ACHN (cell line): ENCODE measurements at places on chromosomes 2 and 18.

GRCh38 chr18:29062921-29063320, 886.0 kb upstream of the CDH2 start:
- no peak for DNase-seq

DNA sequence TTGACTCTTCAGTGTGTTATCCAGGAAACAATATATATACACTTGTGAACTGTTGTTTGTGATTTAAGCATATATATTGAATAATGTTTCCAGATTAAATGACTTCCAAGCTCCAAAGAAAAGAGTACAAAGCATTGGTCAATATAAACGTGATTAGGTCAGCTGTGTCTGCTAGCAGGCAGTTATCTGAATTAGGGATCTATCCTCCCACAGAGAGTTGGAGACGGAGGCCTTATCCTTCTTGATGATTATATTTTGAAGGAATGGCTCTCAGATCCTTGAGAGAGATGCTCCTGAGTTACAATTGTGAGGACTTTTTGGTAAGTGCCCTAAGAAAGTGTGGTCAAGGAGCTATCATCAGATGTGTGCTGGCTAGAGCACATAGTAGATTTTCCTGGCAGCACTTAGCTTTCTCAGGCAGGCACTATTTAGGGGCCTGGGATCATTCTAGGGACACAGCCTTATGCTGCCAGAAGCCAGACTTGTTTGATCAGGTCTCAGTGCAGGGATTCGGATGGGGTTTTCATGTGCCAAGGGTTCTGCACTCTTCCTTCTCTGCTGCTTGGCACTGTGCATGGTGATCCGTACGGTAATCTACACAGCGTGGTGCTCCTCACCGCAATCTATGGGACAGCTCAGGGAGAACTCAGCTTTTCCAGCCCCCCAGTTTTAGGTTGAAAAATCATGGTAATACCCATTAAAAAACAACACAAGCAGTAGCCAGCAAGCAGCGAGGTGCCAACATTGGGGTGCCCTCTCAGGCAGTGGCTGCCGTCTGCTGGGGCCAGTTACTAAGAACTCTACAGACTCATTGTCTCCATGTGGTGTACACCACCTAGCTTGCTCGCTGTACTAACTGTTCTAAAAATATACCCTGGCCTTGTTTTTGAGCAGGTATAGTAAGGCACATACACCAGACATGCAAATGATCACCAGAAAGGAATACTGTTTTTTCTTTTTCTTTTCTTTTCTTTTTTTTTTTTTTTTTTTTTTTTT, 8.0 kb upstream of the ZDBF2 start:
- DNase-seq, result no peak

- DNase-seq, result no peak
Observed at GRCh38 chr2:56014046-56014730, 90.6 kb upstream of the EFEMP1 start.

DNA sequence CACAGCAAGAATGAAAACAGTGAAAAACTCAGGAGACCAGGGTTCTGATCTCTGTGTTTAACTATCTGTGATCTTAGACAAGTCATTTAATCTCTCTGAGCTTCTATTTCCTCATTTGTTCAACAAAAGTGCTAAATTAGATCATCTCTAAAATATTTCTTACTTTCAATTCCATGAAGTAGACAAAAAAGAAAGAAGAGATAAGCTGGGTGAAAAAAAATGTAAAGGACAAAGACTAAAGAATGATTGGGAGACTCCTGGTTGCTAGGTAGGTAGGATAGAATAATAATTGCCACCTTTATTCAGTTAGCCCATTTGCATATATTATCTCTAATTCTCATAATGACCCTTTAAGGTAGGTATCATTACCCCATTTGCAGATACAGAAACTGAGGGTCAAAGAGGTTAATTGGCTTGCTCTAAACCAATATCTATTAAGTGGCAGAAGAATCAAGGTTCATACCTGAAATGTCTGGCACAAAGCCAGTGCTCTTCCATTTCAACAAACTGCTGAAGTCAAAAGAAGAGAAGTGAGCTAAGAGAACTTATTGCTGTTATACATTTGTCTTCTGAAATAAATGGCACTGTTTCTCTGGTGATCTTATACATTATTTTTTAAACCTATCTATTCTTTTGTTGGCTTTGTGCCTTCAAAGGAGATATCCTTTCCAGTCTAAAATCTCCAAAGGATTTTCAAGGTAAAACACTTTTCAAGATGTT, 141.7 kb downstream of the OTX1 start:
- no peak for DNase-seq
